ENCODE measurements at places on chromosomes 12 and 14. TPM values are rescaled to one million over a fixed set of nuclear protein-coding genes. Genes with fewer than 3 reads are reported as not detected.

GRCh38 chr12:51846911-51847642 lies 1.4 kb downstream of the FIGNL2 start:
- no peak for DNase-seq

DNA sequence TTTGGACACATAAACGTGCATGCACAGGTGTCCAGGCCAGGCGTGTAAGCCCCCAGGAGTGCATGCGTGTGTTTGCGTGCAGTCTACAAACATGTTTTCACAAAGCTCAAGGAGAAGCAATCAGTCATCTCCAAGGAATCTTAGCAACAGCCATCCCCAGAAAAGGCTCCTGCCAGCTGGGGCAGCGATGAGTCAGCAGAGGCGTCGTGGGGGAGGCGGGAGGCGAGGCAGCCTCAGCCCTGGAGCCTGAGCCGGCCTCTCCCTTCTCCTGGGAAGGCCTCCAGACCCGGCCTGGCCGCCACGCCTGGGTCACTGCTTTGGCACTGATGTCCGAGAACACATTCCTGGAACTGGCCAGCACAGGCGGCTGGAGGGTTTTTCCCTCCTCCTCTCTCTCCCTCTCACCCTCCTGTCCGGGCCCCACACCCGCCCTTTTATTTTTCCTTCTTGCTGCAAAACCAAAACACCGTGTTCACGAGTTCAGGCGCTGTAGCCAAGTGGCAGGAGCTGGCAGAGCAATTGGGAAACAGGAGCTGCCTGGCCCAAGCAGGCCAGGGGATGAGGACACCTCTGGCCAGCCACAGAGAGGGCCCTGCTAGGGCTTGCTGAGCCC lies 92.7 kb downstream of the LRRC74A start:
- DNase-seq: no peak

- DNase-seq: no peak
Measured at GRCh38 chr14:93859957-93860356, 67.2 kb upstream of the FAM181A start.

GRCh38 chr12:114913871-114914801 lies 230.2 kb upstream of the TBX3 start:
- DNase-seq: no peak

DNA sequence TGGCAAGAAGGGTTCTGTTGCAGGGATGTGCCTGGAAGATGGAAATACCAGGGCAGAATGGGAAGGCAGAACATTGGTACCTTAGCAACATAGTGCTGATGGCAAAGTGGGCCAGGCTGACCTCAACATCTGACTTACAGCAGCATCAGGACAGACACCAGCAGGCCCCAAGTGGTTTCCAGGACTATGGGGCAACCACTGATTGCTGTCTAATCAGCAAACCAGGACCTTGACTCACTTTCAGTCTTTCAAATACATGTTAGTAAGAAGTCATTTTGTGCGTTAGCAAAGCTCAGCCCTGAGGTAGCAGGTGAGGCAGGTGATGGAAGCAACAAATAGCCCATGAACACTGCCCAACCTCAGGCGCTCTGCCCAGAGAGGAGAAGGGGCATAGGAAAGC lies 4.7 kb upstream of the SPTSSA start:
- DNase-seq: no peak

SIX4 gene
- polyA plus RNA-seq: not detected

SLC2A13 gene
- 1.4 TPM for polyA plus RNA-seq

GPX2 gene
- polyA plus RNA-seq: not detected

- DNase-seq: no peak
Measured at GRCh38 chr12:2179953-2180736, 127.4 kb downstream of the CACNA1C start.
